ENCODE measurements at places on chromosomes 5 and 9.

- no peak for DNase-seq
Observed at GRCh38 chr9:105854026-105854782, 159.9 kb downstream of the TMEM38B start.

GRCh38 chr9:96859461-96860198 lies 5.3 kb upstream of the ZNF782 start:
- DNase-seq, result no peak

- peak; percentile 61 for DNase-seq
Observed at GRCh38 chr9:126965541-126966428, 51.2 kb downstream of the RALGPS1 start.

GRCh38 chr5:169997798-169998197 lies 17.5 kb upstream of the INSYN2B start:
- no peak for DNase-seq

DNA sequence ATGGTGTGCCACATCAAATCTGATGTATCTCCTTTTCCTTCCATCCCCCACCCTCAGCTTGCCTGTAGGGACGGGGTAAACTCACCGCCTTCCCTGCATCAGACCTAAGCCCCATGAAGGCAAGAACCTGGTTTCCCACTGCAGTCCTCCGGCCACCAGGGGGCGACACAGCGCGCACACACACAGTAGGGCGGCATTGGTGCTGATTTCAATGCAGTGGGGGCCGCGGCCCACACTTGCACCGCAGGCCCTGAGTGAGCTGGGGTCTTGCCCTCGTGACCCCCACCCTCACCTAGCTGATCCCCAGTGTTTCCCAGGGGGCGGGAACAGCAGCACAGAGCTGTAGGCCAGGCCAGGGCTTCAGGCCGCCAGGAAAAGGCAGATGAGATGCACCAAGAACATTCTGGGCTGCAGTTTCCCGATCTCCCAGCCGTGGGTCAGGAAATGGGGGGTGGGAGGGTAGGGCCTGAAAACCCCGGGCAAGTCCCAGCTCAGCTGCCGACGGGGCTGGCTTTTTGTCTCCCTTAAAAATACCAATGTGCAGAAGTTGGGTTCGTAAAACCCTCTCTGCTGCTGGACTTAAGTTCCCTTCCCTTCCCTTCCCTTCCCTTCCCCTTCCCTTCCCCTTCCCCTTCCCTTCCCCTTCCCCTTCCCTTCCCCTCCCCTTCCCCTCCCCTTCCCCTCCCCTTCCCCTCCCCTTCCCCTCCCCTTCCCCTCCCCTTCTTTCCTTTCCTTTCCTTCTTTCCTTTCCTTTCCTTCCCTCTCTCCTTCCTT lies 19.5 kb downstream of the FAM163B start:
- peak; percentile 35 for DNase-seq

DNA sequence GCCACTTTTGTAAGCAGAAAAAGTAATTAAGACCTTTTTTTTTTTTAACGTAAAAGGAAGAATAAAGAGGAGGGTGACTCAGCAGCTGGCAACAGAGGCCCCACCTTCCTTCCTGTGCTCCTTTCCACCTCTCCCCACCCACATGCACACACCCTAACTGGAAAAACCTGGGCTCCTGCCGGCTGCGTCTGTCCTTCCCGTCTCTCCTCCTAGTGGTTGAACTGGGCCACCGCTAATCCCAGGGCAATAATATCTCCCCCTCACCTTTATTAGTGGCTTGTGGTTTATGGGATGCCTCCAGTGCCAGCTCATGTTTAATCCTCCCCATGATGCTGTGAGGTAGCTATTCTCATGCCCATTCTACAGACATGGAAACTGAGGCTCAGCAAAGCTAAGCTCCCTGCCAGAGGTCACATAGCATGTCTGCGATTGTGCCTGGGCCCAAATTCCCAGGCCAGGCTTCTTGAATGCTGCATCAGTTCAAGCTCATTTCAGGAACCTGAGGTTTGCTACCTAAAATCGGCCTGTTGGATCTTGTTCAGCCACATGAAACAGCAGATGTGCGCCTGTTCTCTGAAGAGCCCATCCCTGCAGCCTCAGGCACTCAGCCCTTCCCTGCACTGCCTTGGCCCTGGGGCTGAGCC lies 60.9 kb upstream of the IL17B start:
- DNase-seq, result no peak
